Memory B cell (primary cell): ENCODE measurements at places on chromosomes 1 and 21.

- no peak overlapping the region for H3K4me3 ChIP-seq
- H3K4me1 ChIP-seq: peaks cover 2% of the 10 kb centered on the region
- DNase-seq: no peak
- peaks cover 2% of the 10 kb centered on the region for H3K36me3 ChIP-seq
- no peaks in the 10 kb centered on the region for H3K27me3 ChIP-seq
- no peak overlapping the region for H3K27ac ChIP-seq
These were observed 59.8 kb upstream of the ARTN start for GRCh38 chr1:43873851-43874250.

DNA sequence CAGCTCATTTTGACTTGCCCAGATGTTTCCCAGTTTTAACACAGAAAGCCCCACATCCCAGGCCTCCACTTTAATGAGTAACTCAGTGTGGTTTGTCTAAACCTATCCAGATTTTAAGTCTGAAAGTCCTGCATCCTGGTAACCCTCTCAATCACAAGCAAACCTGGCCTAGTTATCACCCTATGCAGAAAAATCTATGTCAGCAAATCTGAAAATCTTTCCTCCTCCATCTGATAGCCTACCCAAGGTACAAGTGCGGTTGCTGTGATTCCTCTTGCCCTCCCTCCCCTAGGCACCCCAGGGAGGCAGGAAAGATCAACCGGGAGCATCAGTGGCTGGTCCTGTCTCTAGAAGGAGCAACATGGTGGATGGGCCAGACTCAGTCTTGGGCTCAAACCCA, 163.7 kb downstream of the IGSF21 start:
- H3K4me1 ChIP-seq: no peaks in the 10 kb centered on the region
- no peak overlapping the region for H3K4me3 ChIP-seq
- DNase-seq: no peak
- H3K36me3 ChIP-seq: no peaks in the 10 kb centered on the region

- no peak overlapping the region for H3K27ac ChIP-seq
- H3K4me3 ChIP-seq: no peak overlapping the region
- H3K36me3 ChIP-seq: peaks cover 20% of the 10 kb centered on the region
- DNase-seq: no peak
- peaks cover 6% of the 10 kb centered on the region for H3K4me1 ChIP-seq
These were observed 12.5 kb downstream of the RWDD3 start for GRCh38 chr1:95246511-95246910.

GRCh38 chr1:150512846-150513245, 2.7 kb upstream of the FALEC start:
- H3K27ac ChIP-seq: no peak overlapping the region
- H3K36me3 ChIP-seq: peaks cover 5% of the 10 kb centered on the region
- no peak for DNase-seq
- H3K27me3 ChIP-seq: no peaks in the 10 kb centered on the region

GRCh38 chr1:233277637-233278606, 17.6 kb downstream of the PCNX2 start:
- DNase-seq: no peak
- peaks cover 13% of the 10 kb centered on the region for H3K36me3 ChIP-seq
- H3K27me3 ChIP-seq: no peaks in the 10 kb centered on the region
- peaks cover 15% of the 10 kb centered on the region for H3K4me1 ChIP-seq
- H3K27ac ChIP-seq: no peak overlapping the region

DNA sequence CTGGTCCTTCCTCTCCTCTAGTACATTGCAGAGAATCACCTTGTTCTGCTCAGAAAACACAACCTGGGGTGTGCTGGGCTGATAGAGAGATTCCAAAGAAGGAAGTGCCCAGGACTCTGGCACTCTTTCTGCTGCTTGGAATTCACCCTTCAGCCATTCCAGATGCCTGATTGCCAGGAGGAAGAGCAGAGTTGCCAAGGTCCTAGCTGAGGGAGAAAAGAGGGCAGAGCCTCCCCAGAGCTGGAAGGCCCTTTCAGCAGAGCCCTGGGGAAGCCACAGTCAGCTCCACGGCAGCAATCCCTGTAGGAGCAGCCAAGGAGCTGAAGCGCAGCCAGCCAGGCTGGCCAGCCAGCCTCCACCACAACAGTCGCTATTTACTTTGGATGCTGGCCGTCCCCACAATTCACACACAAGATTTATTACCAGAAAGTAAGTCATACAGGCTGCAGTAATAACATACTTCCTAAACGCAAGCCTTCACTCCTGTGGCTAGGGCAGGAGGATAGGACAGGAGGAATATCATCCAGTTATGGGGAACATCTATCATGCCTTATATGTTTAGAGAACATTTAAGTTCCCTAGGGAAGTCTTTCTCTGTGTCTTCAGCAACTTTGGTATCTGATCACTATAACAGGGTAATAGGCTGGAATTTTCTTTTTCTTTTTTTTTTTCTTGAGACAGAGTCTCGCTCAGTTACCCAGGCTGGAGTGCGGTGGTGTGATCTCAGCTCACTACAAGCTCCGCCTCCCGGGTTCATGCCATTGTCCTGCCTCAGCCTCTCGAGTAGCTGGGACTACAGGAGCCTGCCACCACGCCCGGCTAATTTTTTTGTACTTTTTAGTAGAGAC, 36.6 kb upstream of the SLC44A3 start:
- no peak overlapping the region for H3K27ac ChIP-seq
- H3K4me3 ChIP-seq: no peak overlapping the region
- no peaks in the 10 kb centered on the region for H3K4me1 ChIP-seq
- H3K36me3 ChIP-seq: no peaks in the 10 kb centered on the region

- peaks cover 2% of the 10 kb centered on the region for H3K27me3 ChIP-seq
- H3K4me3 ChIP-seq: no peak overlapping the region
- no peak overlapping the region for H3K27ac ChIP-seq
- no peaks in the 10 kb centered on the region for H3K36me3 ChIP-seq
- H3K4me1 ChIP-seq: no peaks in the 10 kb centered on the region
- no peak for DNase-seq
These were observed 62.4 kb downstream of the CLEC20A start for GRCh38 chr1:178434360-178434759.

- H3K36me3 ChIP-seq: no peaks in the 10 kb centered on the region
- H3K27me3 ChIP-seq: no peaks in the 10 kb centered on the region
- no peaks in the 10 kb centered on the region for H3K4me1 ChIP-seq
- no peak overlapping the region for H3K4me3 ChIP-seq
These were observed 465.6 kb downstream of the ADGRL2 start for GRCh38 chr1:82266351-82266750.

DNA sequence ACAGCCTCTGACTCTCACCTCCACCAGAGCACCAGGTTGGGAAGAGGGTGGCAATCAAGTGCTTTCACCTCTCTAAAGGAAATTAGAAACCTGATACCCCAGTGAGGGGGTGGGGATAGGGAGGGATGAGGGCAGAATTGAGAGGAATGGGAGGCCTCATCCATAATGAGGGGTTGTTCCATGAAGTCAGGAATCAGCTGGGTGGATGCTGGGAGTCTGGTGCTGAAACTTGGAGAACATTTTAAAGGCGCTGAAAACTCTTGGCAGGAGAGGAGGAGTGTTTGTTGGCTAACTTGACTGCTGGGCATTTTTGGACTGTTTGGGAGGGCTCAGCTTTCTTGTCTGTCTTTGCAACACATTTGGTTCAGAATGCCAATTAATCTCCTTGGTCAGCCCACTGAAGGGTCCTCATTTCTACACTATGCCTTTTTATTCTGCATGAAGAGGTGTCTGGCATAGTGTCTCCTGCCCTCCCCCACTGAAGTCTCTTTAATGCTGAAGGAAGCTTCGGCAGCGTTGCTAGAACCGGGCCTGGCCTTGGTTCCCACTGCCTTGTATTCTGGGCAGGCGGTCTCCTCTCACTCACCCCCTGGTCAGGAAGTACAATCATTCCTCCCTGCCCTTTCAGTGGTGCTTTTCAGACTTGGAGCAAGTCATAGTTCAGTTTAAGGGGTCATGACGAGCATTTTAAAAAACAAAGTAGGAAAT, 2.2 kb downstream of the PHGDH start:
- no peak for DNase-seq
- H3K27me3 ChIP-seq: peaks cover 3% of the 10 kb centered on the region
- H3K27ac ChIP-seq: no peak overlapping the region
- no peak overlapping the region for H3K4me3 ChIP-seq
- H3K4me1 ChIP-seq: peaks cover 16% of the 10 kb centered on the region
- H3K36me3 ChIP-seq: no peaks in the 10 kb centered on the region

DNA sequence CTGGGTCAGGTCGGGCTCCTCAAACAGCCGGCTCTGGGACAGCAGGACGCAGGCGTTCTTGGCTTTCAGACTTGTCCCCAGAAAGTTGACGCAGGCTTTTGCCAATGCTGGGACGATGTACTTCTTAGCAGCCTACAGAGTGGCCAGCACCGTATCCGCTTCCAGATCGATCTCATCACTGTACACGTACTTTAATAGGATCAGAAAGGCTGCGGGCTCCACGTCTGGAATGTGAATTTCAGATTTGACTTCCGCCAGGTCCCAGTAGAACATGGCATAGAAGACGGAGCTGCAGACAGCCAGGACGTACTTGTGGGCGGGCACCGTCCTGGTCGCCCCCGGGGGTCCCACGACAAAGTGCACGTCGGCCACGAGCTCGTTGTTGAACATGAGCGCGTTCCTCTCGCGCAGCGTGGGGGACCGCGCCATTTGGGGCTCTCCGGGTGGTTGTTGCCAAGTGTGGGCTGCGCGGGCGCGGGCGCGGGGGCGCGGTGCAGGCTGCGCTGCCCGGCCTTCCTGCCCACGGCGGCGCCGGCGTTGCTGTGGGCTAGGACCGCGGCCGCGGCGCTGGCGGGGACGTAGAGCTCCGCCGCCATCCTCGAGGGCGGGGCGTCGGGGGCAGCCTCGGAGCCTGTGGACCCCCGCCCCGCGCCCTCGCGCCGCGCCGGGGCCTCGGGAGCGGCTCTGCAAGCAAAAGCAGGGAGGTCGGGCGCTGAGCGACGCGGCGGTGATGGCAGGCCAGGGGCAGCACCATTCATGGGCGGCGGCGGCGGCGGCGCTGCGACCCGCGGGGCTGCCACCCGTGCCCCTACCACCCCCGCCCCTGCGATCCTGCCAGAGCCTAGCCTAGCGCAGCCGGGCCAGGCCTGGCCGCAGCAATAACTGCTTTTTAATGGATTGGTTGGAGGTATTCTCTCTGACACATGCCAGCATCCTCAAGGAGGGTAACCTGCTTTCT, 10.6 kb downstream of the CNR2 start:
- H3K27ac ChIP-seq: peak overlapping the region; percentile 67
- peaks cover 56% of the 10 kb centered on the region for H3K4me1 ChIP-seq
- H3K4me3 ChIP-seq: peak overlapping the region; percentile 51
- peaks cover 26% of the 10 kb centered on the region for H3K36me3 ChIP-seq
- H3K27me3 ChIP-seq: no peaks in the 10 kb centered on the region

- H3K4me1 ChIP-seq: no peaks in the 10 kb centered on the region
- no peaks in the 10 kb centered on the region for H3K36me3 ChIP-seq
These were observed 18.2 kb upstream of the PDC start for GRCh38 chr1:186479162-186479561.

DNA sequence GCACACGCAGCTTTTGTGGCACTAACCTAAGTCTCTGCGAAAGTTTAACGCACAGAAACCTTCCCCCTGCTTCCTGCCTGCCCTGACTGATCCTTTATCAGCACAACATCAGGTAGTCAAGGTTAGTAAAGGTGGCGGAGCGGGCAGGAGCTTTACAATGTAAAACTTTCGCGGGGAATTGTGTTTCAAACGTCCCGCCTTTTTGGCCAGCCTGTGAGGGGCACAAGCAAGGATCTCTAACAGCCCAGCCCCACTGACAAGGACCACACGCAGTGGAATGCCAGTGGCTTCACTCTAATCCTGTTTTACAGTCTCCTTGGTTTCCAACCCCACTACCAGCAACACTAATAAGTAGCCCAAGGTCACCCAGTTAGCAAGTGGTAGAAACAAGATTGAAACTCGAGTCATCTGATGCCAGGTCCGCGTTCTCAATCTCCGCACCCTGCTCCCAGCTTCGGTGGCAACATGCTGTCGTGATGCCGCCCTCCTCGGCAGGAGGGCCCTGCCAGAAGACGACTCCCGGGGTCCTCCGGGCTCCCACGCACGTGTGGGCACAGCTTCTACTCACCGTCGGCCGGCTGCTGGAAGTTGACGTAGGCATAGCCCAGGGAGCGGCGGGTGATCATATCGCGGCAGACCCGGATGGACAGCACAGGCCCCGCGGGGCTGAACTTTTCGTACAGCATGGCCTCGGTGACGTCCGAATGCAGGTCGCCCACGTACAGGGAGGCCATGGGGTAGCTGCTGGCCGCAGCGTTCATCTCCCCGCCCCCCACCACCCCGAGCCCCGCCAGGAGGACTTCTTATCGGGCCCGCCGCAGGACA, 1.2 kb downstream of the PABPC4 start:
- DNase-seq: peak; percentile 37
- H3K27ac ChIP-seq: peak overlapping the region; percentile 91
- H3K4me3 ChIP-seq: peak overlapping the region; percentile 89

GRCh38 chr1:230267338-230268065, 158.6 kb downstream of the PGBD5 start:
- H3K27me3 ChIP-seq: no peaks in the 10 kb centered on the region
- H3K4me1 ChIP-seq: peaks cover 11% of the 10 kb centered on the region
- no peak for DNase-seq
- no peak overlapping the region for H3K4me3 ChIP-seq

DNA sequence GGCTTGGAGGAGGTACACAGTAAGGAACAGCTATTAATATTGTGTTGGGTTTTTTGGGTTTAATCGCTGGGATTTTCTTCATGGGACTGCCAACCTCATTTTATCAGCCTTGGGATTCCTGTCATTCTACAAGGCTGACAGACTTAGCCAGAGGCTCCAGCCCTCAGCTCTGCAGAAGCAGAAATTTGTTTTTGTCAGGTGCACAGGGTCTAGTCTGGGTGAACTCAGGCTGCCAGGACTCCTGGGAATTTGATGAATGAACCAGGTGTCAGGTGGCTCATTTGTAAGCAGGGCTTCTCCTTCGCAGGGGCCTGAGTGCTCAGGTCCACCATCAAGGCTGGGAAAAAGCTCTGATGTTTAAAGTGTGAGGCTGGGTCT, 11.5 kb upstream of the ZNF362 start:
- no peak for DNase-seq
- no peak overlapping the region for H3K4me3 ChIP-seq
- peaks cover 20% of the 10 kb centered on the region for H3K27me3 ChIP-seq
- H3K36me3 ChIP-seq: no peaks in the 10 kb centered on the region

GRCh38 chr1:160739098-160739511, at the start of gene SLAMF7:
TSS of gene SLAMF7 (plus strand) at chr1:160739247. CDS start at chr1:160739302, 55 bp downstream.
- H3K4me3 ChIP-seq: peak within 1 kb of the TSS; percentile 82
- peak within 1 kb of the TSS; percentile 91 for H3K27ac ChIP-seq
- H3K36me3 ChIP-seq: peaks cover 8% of the 10 kb centered on the region
- no peak for DNase-seq

GRCh38 chr1:150578272-150579109, 919 bp downstream of the MCL1 start:
- DNase-seq: no peak
- H3K4me3 ChIP-seq: peak overlapping the region; percentile 94
- H3K4me1 ChIP-seq: peaks cover 26% of the 10 kb centered on the region
- peaks cover 39% of the 10 kb centered on the region for H3K36me3 ChIP-seq
- H3K27me3 ChIP-seq: no peaks in the 10 kb centered on the region

GRCh38 chr1:52057255-52057654, 1.2 kb downstream of the BTF3L4 start:
- H3K36me3 ChIP-seq: peaks cover 6% of the 10 kb centered on the region
- H3K4me1 ChIP-seq: peaks cover 34% of the 10 kb centered on the region
- H3K27me3 ChIP-seq: no peaks in the 10 kb centered on the region
- peak overlapping the region; percentile 97 for H3K27ac ChIP-seq
- no peak for DNase-seq
